ENCODE measurements at places on chromosomes 2 and 18. TPM values are rescaled to one million over a fixed set of nuclear protein-coding genes. Genes with fewer than 3 reads are reported as not detected.

- no peak for DNase-seq
Measured at GRCh38 chr2:180016937-180017336, 9.8 kb upstream of the CWC22 start.

- DNase-seq: no peak
Measured at GRCh38 chr2:63786471-63786870, 55.2 kb upstream of the UGP2 start.

The PLCL1 gene
- total RNA-seq: 6.6 TPM

The DSG3 gene
- total RNA-seq: 21.0 TPM

- no peak for DNase-seq
Measured at GRCh38 chr2:162243294-162243693, at the start of gene FAP. TSS of gene FAP (minus strand) at chr2:162243445. CDS start at chr2:162243327, 118 bp downstream.

The ACOXL gene
- not detected for total RNA-seq

DNA sequence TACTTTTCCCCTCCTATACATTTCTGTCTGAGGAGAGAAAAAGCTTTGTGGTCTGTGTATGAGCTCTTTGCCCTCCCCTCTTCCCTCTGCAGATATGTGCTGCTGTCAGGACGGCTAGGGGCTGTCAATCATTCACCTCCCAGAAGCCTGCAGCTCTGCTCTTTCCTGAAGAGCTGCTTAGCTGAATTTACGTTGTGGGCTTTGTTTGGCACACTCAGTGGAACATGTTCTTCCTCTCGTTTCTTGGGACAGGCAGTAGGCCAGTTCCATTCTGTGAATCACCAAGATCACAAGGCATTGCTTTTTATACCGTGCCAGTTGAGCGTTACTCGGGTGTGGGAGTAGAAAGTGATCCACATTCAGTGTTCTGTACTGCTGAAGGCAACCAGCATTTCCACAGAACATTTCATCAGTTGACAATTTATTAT is 136.7 kb downstream of the LAMA3 start:
- no peak for DNase-seq

DNA sequence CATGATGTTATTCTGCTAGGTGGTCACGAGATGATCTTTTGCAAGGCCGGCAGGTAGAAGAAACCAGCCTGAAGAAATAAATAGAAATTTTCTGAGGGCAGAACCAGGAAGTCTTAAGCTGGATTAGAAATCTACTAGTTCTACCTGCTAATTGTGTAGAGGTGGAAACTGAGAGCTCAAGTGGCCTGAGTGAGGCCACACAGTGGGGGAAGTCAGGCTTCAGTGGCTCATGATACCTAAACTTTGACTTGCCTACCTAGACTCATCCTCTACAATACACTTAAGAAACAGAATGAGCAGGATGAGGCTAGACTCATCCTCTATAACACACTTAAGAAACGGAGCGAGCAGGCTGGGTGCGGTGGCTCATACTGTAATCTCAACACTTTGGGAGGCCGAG is 134.9 kb upstream of the NDUFV2 start:
- DNase-seq: no peak

- no peak for DNase-seq
Measured at GRCh38 chr2:78913257-78913656, 112.2 kb upstream of the REG3G start.

The SIX2 gene
- 0.98 TPM for total RNA-seq

- no peak for DNase-seq
Measured at GRCh38 chr2:182553483-182553882, 126.6 kb upstream of the PDE1A start.

- DNase-seq: no peak
Measured at GRCh38 chr2:39647104-39647765, 18.5 kb upstream of the TMEM178A start.

GRCh38 chr2:30098266-30099005 is 48.4 kb upstream of the YPEL5 start:
- DNase-seq: no peak

The GCG gene
- total RNA-seq: not detected

The CRYGD gene
- not detected for total RNA-seq

The NAB1 gene
- 76.2 TPM for total RNA-seq

The CAPN14 gene
- 0.33 TPM for total RNA-seq
